ENCODE measurements at places on chromosomes 3 and 15.

- DNase-seq: no peak
- peaks cover 67% of the 10 kb centered on the region for H3K36me3 ChIP-seq
- H3K4me1 ChIP-seq: no peaks in the 10 kb centered on the region
- no peak overlapping the region for H3K4me3 ChIP-seq
Observed at GRCh38 chr15:51004103-51004551, 90.6 kb downstream of the TNFAIP8L3 start.

DNA sequence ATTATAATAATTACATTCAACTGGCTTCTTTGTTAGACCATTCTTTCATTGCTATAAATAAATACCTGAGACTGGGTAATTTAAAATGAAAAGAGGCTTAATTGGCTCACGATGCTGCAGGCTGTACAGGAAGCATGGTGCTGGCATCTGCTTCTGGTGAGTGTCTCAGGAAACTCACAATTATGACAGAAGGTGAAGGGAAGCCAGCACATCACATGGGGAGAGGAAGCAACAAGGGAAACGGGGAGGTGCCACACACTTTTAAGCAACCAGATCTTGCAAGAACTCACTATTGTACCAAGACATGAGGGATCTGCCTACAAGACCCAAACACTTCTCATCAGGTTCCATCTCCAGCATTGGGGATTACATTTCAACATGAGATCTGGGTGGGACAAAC, 413.1 kb upstream of the ARRDC4 start:
- H3K4me1 ChIP-seq: no peaks in the 10 kb centered on the region
- no peak overlapping the region for H3K4me3 ChIP-seq

DNA sequence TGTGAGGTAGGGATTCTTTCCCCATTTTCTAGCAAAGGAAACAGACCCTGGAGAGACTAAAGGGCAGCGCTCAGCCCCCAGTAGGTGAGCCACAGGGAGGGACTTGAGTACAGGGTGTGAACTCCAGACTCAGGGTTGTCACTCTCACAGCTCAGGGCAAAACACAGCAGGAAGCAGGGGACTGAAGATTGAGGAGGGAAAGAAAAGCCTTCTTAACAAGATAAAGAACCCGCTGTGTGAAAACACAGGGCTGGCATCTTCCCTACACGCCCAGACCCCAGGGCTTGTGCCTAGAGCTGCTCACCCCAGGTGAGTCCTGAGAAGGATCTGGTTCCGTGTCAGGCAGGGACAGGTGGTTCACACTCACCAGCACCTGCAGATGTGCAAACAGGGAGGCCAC, 59.6 kb downstream of the ABTB1 start:
- H3K36me3 ChIP-seq: peaks cover 11% of the 10 kb centered on the region
- H3K27me3 ChIP-seq: no peaks in the 10 kb centered on the region
- peak overlapping the region; percentile 96 for H3K27ac ChIP-seq
- H3K4me3 ChIP-seq: no peak overlapping the region
- H3K4me1 ChIP-seq: peaks cover 90% of the 10 kb centered on the region

- H3K4me3 ChIP-seq: no peak overlapping the region
- peaks cover 49% of the 10 kb centered on the region for H3K4me1 ChIP-seq
- no peak overlapping the region for H3K27ac ChIP-seq
- H3K36me3 ChIP-seq: peaks cover 69% of the 10 kb centered on the region
Observed at GRCh38 chr3:53123953-53124352, 6.3 kb downstream of the RFT1 start.

DNA sequence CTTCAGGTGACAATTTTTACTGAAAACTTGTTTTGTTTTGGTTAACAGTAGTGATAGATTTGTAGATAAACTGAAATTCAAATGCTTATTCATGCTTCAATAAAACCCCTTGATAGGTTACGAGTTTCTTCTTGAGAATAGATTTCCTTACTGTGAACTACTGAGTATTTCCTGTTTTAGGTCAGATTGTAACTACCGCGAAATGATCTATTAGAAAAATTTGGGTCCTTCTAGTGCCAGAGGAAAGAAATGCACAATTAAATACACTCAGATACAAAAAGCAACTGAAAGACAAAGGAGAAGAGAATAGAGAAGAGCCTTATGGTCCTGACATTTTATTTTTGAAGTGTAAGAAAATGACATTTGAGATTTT, 251.7 kb upstream of the TBL1XR1 start:
- no peaks in the 10 kb centered on the region for H3K27me3 ChIP-seq
- H3K36me3 ChIP-seq: no peaks in the 10 kb centered on the region
- no peak for DNase-seq
- no peak overlapping the region for H3K27ac ChIP-seq

GRCh38 chr3:26498271-26498670, 124.3 kb upstream of the LRRC3B start:
- H3K36me3 ChIP-seq: no peaks in the 10 kb centered on the region
- H3K27ac ChIP-seq: no peak overlapping the region
- no peaks in the 10 kb centered on the region for H3K4me1 ChIP-seq
- no peak overlapping the region for H3K4me3 ChIP-seq
- H3K27me3 ChIP-seq: no peaks in the 10 kb centered on the region
- no peak for DNase-seq

- DNase-seq: no peak
- peaks cover 25% of the 10 kb centered on the region for H3K4me1 ChIP-seq
- peaks cover 88% of the 10 kb centered on the region for H3K27me3 ChIP-seq
- no peaks in the 10 kb centered on the region for H3K36me3 ChIP-seq
- H3K4me3 ChIP-seq: peak overlapping the region; percentile 69
Observed at GRCh38 chr15:26771168-26771567, 1.7 kb downstream of the GABRB3 start.

DNA sequence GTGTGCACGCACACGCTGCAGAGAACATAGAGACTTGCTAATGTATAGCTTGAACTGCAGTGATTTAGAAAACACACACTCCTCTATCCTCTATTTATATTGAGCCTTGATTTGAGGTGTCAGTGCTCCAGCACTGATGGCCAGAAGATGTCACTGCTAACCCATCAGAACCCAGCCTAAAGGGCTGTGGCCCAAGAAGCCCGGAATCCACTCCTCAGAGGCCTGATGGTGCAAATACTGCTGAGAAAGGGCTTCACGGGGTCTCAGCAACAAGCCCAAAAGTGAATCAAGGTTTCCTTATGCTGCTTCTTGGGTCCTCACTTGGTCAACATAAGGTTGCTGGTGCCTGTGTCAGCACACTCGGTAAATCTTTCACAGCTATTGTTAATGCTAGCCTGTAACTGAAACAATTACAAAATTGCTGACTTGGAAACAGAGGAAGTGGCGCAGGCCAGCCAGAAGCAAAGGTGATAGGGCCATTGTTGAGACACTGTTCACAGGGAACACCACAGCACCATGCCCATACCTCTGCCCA, 60.3 kb downstream of the HEG1 start:
- peaks cover 79% of the 10 kb centered on the region for H3K4me1 ChIP-seq
- H3K4me3 ChIP-seq: no peak overlapping the region
- H3K36me3 ChIP-seq: peaks cover 86% of the 10 kb centered on the region
- DNase-seq: peak; percentile 38
- peak overlapping the region; percentile 69 for H3K27ac ChIP-seq

DNA sequence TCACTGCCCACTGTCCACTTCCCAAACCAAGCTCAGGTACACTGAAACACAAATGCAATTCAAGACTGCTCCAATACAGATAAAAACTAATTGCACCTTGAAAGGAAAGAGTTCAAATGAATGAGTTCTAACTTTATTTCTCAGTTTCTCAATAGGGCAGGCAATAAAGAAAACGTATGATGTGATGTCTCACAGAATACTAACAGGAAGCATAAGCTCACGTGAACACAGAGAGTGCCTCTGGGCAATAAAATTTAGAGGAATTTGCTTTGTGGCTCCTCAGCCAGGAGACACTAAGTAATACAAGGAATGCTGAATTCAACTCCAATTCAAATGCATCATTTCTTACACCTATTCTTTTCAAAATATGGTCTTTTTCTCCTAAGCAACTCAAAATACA, 82.3 kb upstream of the OCA2 start:
- peaks cover 34% of the 10 kb centered on the region for H3K4me1 ChIP-seq
- no peak overlapping the region for H3K4me3 ChIP-seq
- H3K27me3 ChIP-seq: no peaks in the 10 kb centered on the region

Data from left ventricle myocardium inferior (tissue), 1 donor.